Activated CD4-positive, CD25-positive, alpha-beta regulatory T cell (primary cell): ENCODE measurements at places on chromosomes 5 and 9.
A peak's percentile ranks its signal among the peaks of the same experiment; 100 is the strongest.

- DNase-seq, result peak; percentile 6
Measured at GRCh38 chr5:96336351-96336985, 96.6 kb downstream of the PCSK1 start.

GRCh38 chr9:117145811-117146490, 268.9 kb downstream of the ASTN2 start:
- no peak for DNase-seq

- DNase-seq, result no peak
Measured at GRCh38 chr5:135843571-135844337, 9.3 kb downstream of the SLC25A48 start.

GRCh38 chr9:98911042-98911441, 32.7 kb upstream of the COL15A1 start:
- DNase-seq, result no peak

GRCh38 chr9:9002826-9003583, 1203.4 kb upstream of the DMAC1 start:
- no peak for DNase-seq

DNA sequence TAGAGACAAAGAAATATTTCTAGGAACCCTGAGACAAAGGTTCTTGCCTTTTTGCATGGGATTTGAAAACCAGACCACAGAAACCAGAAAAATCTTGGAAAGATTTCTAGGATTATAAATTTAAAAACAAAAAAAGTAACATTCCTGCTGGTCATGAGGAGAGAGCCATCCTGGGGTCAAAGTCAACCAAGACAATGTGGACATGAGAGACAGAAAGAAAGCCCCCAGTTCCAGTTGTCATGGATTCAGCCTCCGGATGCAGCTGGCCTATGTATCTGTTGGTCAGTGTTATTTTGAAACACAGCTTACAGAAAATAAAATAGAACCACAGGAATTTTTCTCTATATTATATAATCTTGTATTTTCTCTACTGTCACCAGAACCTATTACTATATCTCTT, 24.4 kb upstream of the RGMB start:
- DNase-seq, result no peak
